ENCODE measurements at places on chromosomes 11 and 22.

DNA sequence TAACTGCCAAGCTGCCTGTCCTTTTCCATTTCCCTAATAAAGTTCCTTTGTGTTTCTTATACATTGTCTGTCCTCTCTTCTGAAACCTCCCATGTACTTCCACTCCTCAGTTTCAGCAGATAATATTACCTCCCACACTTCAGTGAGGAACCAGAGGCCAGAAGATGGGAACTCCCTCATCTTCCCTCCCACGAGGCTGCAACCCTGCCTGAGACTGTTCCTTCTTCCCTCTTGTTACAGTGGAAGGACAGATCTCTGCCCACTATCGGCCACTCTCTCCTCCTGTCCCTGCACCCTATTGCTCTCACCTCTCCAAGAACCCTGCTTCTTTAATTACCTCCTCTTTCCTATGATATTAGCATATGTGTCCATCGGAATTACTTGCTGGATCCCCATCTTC is 38.1 kb upstream of the SWAP70 start:
- DNase-seq, result no peak

DNA sequence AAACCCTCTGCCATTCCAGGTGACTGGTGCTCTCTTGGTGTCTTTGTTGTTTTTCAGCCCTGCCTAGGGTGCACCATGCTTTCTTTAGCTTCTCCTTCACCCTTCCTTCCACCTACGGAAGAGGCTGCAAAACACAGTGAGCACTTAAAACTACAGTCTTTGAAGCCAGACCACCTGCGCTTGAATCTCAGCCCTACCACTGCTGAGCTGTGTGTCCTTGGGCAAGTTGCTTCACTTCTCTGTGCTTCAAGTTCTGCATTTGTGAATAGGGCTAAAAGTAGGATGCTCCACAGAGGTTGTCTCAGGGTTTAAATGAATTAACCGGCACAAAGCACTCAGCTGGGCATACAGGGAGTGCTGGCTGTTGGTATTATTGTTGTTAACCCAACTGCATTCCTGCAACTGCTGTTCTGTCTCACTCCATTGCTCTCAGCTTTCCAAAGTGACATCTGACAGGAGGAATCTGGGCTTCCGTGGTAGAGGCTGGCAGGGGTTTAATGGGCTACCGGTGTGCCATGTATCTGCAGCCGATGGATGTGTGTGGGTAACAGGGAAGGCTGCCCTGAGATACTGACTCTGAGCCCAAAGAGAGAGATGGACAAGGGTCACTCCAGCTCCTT is 139.3 kb downstream of the FBXO7 start:
- no peak for DNase-seq

GRCh38 chr11:5288906-5289550 is 12.7 kb downstream of the OR51B4 start:
- DNase-seq, result no peak

- no peak for DNase-seq
Measured at GRCh38 chr11:99716302-99716701, 695.6 kb downstream of the CNTN5 start.

- no peak for DNase-seq
Measured at GRCh38 chr11:70399681-70400112, 1.4 kb downstream of the CTTN start.

DNA sequence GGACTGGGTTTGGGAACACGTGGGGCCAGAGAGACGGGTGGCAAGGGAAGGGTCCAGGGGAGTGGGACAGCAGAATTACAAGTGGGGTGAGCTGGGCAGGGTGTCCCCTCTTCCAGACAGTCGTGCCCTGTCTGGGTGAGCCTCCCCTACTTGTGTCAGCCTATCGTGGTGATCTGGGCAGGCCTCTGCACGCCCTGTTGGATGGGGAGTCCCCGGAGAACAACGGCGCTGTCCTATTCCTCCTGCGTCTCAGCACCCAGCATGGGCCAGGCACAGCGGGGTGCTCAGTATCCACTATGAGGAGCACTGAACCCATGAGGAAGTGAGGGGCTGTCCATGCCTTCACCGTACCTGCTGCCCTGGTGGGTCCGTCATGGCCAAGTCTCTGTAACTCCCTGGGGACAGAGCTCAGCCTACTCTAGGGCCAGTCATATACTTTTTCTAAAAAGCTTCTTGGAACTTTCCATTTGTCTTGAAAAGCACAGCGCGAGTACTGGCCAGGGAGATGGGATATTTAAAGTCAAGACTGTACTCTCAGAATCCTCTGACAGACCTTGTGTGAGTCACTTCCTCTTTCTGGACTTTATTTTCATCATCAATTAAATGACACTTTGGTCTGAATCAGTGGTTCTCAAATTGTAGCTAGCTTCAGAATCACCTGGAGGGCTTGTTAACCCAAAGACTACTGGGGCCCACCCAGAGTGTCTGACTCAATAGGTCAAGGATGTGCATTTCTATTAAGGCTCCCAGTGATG is 81.7 kb upstream of the NECTIN1 start:
- DNase-seq, result no peak

- DNase-seq, result no peak
Measured at GRCh38 chr11:117877120-117877784, 794 bp upstream of the FXYD6 start.

- no peak for DNase-seq
Measured at GRCh38 chr22:31537019-31537535, 40.7 kb downstream of the SFI1 start.

DNA sequence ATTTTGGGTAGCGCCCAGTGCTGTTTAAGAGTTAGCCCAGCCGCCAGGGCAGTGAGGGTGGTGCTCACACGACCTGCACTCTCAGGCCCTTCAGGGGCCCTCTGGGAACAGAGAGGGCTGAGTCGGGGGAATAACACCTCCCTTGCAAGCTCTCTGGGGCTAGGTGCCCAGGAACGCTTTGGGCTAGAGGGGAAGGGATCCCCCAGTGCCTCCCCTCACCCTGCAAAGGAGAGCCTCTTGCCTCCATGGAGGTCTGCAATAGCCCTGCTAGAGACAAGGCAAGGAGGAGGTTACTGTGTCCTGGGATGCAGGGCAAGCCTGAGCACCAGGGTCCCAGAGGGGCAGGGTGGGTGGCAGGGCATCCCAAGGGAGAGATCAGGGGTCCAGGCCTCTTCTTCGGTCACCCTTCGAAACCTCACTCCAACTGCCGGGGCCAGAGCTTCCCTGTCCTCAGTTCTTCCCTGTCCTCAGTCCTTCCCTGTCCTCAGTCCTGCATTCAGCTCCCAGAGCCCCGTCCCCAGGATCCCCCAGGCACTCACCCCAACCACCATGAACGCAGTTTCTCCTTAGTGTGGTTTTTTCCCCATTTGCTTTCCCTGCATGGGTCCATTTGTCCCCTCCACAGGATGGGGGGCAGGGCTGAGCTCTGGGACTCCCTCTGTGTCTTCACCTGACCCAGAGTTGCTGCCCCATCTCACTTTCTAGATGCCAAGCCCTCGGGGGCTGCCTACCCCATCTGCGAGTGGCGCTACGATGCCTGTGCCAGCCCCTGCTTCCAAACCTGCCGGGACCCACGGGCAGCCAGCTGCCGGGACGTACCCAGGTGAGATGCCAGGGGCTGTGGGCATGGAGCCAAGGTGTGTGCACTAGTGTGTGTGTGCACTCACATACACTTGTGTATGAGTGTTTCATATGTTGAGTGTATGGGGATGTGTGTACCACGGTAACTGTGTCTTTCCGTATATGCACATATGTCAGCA is 60.8 kb downstream of the OTOG start:
- DNase-seq, result no peak

GRCh38 chr11:45741582-45741981 is 63.4 kb upstream of the SLC35C1 start:
- DNase-seq, result no peak

- DNase-seq, result no peak
Measured at GRCh38 chr11:122671400-122671891, 15.9 kb downstream of the UBASH3B start.

DNA sequence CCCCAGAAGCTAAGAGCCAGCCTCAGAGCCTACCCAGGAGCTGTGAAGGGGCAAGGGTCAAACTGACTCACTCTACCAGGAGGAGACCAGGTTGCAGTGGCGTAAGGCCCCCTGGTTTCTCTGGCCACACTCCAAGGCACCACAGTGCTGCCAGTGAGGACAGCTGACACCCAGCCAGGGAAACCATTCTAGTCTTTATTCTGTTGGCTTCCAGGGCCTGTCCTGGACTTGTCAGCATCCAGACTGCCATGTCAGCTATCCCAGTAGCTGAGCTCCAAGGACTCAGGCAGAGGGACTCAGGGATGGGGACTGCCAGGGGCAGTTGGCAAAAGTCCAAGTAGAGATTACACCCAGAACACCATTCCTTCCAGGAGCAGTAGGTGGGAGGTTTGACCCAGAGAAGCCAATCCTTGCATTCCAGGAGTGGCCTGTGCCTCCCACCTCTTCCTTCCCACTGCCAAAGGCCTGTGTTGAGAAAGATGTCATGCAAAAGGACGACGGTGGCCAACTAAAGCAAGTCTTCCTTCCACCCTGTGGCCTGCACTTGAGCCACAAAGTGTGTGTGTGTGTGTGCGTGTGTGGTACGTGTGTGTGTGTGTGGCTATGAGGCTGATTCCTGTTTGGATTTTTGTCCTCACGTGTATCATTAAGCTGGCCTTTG is 3.6 kb upstream of the MAPK8IP1 start:
- no peak for DNase-seq
